Heart right ventricle (tissue), 16 donors: ENCODE measurements at places on chromosomes 7 and 10. TPM values are rescaled to one million over a fixed set of nuclear protein-coding genes. Genes with fewer than 3 reads are reported as not detected.

Gene ERVW-1
- not detected for total RNA-seq

Gene PAX4
- total RNA-seq, result not detected

DNA sequence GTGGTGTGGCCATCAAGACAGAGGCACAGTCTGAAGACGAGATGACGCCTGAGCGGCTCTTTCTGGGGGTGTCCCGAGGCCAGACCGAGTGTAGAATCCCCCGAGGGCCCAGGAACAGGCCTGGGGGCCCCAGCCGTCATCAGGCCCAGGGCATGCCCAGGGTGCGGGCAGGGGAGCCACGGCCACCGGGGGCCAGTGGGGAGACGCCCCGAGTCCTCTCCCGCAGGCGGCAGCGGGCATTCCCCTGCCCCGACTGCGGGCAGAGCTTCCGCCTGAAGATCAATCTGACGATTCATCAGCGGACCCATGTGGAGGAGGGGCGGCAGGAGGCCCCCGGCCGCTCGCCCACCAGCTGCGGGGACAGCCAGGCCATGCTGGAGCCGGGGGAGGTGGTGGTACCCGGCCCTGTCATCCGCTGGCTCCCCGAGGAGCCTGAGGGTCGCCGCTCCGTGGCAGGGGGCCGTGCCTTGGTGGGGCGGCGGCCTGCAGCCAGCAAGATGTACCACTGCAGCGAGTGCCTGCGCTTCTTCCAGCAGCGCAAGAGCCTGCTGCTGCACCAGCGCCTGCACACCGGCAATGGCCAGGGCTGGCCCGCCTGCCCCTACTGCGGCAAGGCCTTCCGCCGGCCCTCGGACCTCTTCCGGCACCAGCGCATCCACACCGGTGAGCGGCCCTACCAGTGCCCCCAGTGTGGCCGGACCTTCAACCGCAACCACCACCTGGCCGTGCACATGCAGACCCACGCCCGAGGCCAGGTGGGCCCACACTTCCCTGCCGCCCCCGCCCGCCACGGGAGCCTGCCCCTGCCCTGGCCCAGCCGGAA is 19.7 kb downstream of the ZNF783 start:
- H3K4me1 ChIP-seq, result peaks cover 7% of the 10 kb centered on the region
- no peak for DNase-seq
- H3K27me3 ChIP-seq, result no peaks in the 10 kb centered on the region
- H3K36me3 ChIP-seq, result peaks cover 46% of the 10 kb centered on the region
- no peak overlapping the region for H3K4me3 ChIP-seq

DNA sequence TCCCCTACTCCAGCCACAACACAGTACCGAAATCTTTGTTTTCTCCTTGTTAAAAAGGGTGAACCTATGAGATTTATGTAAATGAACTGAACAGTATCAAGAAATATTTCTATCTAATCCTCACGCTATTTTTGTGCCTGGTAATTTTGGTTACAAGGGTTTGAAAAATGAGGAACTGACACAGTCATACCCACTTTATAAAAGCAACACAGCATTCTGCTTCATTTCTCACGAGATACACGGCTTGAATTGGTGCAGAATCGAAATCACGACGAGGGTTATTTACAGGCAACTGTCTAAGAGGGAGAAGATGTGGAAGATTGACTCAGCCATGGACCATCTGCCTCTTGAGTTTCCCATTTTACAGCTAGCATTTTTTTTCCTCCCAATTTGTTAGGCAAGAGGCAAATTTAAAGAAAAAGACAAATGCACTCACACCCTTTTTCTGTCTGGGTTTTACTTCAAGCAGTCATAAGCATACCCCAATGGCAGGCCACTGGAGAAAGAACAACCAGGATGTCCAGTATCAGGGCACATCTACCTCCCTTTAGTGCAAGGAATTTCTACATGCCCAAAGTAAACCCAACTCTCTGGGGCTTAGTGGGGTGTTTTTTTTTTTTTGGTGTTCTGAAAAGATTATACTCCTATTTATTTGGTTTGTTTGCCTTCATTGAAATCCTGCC is 108.1 kb downstream of the ITGB8 start:
- no peaks in the 10 kb centered on the region for H3K27me3 ChIP-seq
- DNase-seq, result no peak
- H3K4me3 ChIP-seq, result no peak overlapping the region
- H3K4me1 ChIP-seq, result peaks cover 12% of the 10 kb centered on the region
- no peaks in the 10 kb centered on the region for H3K36me3 ChIP-seq
